ENCODE measurements at places on chromosomes 16 and 17.
A peak's percentile ranks its signal among the peaks of the same experiment; 100 is the strongest.

DNA sequence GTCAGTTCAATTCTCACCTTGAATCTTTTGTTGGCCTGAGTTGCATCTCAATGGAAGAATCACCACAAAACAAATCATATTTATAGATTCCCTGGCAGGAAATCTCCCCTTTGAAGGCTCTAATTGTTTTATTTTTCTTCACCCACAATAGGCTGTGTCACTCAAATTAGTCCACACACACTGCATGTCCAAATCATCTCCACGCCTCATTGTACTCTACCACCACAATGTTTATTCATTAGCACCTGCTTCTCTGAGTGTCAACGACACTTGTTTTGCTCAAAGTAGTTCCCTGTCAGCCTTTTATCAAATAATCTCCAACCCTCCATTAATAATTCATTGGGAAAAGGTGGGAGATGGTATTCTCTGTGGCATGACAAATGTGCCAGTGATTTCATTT, 164.3 kb downstream of the ABCC12 start:
- peak; percentile 41 for DNase-seq

DNA sequence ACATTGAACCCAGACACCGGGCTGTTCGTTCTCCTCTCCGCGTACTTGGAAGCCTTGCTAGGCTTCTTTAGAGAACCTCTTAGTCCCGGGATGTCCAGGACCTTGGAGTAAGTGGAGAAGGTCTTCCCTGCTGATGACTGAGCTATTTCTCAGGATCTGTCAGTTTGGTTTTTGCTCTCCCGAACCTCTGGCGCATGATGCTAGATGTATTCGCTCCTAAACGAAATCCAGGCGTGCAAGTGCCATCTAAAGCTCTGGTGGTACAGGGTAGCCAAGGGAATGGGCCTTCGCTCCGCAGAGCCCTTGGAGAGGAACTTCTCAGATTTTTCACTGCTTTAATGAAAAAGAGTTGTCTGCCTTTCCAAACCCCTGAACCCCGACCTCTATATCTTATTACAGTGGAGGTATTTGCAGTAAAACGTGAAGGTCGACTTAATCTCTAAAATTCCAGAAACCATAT, 547 bp downstream of the VMP1 start:
- no peak for DNase-seq

- peak; percentile 75 for DNase-seq
Measured at GRCh38 chr16:71230122-71230845, at the start of gene HYDIN. Gene HYDIN, minus strand, starts transcription at chr16:71230722. Its CDS starts 43,827 bp downstream, at chr16:71186895.

DNA sequence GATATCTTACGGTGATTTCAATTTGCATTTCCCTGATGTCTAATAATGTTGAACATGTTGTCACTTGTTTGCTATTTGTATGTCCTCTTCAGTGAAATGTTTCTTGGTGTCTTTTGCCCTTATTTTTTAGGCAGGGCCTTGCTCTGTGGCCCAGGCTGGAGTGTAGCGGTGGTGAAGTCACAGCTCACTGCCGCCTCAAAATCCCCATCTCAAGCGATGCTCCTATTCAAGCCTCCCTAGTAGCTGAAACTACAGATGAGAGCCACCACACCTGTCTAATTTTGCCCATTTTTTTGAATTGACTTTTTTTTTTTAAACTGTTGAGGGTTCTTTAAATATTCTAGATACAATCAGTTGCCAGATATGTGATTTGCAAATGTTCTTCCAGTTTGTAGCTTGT, 8.3 kb downstream of the UBE2G1 start:
- no peak for DNase-seq

DNA sequence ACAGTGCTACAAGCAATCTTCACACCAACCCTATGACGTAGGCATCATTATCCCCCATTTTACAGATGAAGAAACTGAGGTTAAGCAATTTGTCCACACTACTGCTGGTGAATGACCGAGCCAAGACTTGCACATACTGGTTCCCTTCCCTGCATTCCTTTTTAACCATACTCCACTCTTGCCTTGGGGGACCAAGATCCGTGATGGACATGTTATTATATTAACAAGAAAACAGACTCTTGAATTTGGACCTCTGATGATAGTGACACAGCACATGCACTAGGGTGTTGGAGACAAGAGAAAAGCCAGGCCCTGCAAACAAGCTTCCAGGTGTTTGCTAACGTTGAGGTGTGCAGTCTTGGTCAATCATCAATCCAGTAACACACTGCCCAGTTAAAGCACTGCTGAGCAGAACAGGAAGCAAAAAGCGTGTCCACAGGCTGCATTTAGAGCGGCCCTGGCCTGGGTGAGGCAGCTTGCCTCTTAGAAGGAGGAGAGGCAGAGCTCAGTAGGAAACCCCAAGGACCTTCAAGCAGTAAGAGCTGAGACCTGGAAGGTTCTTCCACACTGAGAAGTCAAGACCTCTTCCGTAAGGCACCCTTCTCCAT, 36.7 kb downstream of the HNF1B start:
- DNase-seq, result no peak

GRCh38 chr17:35705705-35706104, 25.7 kb upstream of the RASL10B start:
- DNase-seq, result no peak

Data from COR-L47 (cell line).